ENCODE measurements at places on chromosomes 11 and 22.

DNA sequence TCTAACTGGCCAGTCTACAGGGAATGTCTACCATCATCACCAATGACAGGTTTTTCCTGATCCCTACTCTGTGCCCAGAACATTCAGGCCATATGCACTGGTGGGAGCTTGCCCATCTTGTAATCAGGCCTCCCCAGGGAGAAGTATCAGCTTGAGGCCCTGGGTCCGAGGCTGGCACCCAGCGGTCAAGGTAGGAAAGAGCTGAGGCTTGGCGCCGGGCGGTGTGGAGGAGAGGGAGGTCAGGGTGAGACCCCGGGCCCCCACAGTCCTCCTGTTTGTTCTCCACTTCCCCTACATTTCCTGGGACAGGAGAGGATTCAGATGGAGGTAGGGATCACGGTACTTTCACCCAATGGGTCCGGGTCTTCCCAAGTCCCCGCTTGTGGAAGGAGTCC, 15.5 kb downstream of the TSKU start:
- DNase-seq: no peak

DNA sequence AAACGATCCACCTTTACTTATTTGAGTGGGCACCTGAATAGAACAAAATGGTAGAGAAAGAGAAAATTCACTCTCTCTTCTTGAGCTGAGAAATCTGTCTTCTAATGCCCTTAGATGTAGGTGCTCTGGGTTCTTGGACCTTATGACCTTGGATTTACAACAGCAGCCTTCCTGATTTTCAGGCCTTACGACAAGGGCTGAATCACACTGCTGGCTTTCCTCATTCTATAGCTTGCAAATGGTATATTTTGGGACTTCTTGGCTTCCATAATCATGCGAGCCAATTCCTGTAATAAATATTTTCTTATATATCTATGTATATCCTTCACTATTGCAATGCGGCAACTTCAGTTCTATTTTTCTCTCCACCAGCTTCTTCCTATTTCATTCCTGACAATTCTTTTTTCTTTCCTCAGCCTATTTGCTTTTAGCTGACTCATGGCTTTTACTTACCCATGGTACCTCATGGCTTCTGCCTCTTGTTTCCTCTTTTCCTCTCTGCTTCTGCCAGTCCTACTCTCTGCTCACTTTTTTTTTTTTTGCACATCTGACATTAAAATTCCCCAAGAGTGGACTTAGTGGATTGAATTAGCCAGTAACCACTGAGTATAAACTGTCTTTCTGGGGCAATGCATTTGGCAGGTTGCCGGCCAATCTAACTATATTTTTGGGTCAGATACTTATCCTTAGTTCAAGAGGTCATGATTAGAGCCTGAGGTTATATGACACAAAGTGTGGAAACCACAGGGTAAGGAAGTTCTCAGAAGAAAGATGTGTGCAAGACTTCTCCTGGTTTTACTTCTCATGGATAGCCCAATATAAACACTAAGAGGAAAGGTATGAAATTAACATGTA, 359.5 kb downstream of the TMEM135 start:
- DNase-seq: no peak

DNA sequence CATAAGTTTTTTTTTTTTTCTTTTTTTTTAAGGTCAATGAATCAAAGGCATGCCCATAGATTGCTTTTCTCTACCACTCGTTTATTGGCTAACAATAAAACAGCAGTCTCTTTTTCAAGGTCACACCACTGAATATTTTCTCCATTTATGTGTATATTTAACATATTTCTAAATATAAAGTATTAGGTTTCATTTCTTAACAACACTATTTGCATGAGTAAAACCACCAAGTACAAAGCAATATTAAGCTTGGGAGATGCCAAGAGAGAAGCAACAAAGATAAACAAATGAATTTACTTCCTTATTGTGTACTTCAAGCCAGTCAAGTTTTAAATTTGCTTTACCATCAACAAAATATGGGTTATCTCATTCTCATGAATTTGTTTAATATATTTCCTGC, 708.9 kb upstream of the CCDC179 start:
- no peak for DNase-seq

DNA sequence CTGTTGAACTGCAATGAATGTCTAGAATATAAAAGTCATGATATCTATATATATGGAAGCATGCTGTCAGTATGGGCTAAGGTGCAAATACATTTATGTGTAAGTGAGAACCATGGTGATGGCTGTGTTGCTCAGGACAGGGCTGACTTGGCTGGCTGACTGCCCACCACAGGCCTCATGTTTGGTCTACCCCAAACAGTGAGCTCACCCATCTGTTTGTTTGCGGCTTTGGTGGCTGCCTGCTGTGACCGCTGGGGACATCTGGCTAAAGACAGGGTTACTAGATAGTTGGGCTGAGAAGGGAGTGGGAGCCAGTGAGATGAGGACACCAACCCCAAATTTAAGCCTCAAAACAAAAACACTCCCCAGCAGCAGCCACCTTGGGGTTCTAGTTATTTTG, 6.3 kb downstream of the CD44 start:
- peak; percentile 81 for DNase-seq

DNA sequence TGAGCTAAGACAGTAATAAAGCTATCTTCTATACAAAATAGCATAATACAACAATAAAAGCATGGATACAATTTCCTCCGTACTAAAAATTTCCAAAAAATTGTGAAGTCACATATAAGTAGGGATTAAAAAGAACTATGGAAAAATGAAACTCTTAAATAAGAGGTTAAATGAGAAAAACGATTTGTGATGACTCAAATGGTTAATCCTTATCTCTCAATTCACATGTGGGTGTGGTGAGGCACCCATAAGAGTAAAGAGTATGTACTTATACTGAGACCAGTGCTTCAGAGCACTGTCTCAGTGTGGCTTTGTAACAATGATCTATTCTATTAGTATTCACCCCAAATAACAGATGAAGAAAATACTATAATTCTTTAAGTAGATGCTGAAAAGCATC, 25.0 kb upstream of the CCDC34 start:
- DNase-seq: no peak

DNA sequence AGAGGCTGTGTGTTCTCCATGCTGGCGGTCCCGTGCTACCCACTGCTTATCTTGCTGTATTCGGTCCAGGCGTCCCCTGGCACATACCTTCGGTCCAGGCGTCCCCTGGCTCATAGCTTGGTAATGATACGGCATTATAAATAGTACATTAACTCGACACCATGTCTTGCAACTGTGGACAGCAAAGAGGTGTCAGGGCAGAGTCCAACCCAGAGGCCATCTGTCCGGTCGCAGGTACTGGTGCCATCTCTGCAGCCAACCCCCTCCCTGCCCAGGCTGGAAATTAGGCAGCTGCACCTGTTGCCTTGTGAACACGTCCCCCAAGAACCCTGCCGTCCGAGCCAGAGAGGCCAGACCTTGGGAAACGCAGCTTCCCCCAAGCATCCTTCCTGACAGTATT, 634.3 kb downstream of the BRD1 start:
- DNase-seq: no peak

DNA sequence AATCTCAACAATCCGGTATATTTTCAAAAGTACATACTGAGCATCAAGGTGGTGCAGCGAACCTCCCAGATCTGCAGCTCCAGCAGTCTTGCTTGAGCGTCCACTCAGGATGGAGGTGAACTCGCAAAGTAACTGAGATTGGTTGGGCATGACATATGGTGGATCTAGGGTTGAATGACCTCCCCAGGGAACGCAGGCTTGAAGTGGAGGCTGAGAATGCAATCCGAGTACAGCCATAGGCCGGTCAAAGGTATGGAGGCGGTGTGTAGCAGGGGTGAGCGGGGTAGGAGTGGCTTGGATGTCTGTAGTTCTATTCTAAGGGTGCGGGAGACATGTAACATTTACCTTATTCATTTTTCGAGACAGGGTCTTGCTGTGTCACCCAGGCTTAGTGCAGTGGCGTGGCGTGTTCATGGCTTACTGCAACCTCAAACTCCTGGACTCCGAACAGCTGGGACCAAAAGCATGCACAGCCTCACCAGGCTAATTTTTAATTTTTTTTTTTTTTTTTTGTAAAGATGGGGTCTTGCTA, 631 bp upstream of the C22orf39 start:
- DNase-seq: peak; percentile 51

GRCh38 chr22:45645526-45646414, 25.9 kb upstream of the ATXN10 start:
- DNase-seq: peak; percentile 26

- DNase-seq: no peak
Observed at GRCh38 chr11:119538753-119539152, 115.8 kb upstream of the THY1 start.

DNA sequence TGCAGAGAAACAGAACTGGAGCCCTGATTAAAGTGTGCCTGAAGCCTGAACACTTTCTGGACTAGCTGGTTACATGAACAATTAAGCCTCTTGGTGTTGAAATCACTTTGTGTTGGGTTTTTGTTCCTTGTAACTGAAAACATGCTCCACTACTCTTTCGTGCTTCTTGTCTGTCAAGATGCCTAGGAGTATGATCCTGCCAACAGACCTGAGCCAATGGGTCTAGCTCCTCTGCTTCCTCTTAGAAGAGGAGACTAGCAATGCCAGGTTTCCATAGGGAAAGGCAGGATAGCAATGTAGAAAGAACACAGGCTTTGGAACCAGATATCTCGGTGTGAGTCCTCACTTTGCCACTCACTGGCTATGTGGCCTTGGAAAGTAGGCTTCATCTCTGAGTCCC, 40.3 kb downstream of the IRAG1 start:
- no peak for DNase-seq

- no peak for DNase-seq
Observed at GRCh38 chr22:19728836-19729235, 5.5 kb downstream of the GP1BB start.
